Gastroesophageal sphincter (tissue), 4 donors: ENCODE measurements at places on chromosomes 7 and 10. TPM values are rescaled to one million over a fixed set of nuclear protein-coding genes. Genes with fewer than 3 reads are reported as not detected.

DNA sequence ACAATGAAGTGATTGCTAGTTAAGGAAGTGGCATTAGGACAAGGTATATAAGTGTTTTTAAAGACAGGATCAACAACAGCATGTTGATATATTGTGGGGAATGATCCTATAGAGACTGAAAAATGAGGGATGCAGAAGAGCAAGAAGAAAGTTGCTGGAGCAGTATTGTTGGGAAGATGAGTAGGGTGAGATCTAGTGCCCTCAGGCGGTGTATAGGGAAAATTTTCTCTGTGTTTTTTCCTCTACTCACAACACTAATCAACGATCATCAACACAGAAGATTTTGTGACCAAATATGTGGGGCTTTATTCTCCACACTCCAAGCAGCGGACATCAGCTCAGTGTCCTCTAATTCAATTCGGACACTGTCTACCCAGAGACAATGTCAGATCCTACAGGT is 9.6 kb upstream of the PTTG1IP2 start:
- no peak for ATAC-seq

- no peak for ATAC-seq
These were observed 120.1 kb downstream of the WDFY4 start for GRCh38 chr10:48804740-48805182.

Gene MCM10
- total RNA-seq = not detected

Gene CDK14
- 14.8 TPM for total RNA-seq

DNA sequence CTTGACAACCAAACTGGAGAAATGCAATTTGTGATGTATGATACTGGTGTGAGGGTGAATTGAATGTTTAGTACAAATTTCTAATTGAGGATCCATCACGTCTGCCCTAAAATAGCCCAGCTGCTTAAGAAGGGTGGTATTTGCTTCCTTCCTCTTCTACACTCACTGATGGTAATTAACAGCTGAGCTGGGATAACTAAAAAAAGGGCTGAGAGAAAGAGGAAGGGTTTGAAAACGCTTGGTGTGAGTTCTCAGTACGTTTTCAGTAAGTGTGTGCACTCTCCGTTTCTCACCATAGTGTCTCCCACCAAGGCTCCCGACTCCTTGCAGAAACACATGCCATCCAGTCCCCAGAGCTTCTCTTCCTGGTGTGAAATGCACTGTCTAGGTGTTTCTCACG is 54.3 kb downstream of the MAP3K8 start:
- ATAC-seq = peak; percentile 46

- ATAC-seq = no peak
These were observed 203.5 kb downstream of the RNLS start for GRCh38 chr10:88379575-88379974.

Gene DLX6
- total RNA-seq = not detected
